ENCODE measurements at places on chromosomes 4 and X.

DNA sequence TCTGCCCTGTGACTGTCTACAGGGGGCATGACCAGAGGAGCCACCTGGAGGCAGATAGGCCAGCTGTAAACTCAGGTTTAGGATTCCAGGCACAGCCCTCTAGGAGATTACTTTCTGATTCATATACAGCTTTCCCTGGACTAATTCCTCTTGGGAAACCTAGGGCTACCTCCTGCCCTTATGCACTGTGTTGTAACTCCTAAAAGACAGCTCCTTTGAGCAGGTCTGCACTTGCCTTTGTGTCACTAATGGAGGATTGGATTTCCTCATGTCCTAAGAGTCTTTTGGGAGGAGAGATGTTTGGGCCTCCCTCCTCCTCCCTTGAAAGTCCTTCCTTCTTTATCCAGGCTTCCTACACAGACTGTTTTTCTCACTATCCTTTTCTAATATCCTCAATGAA lies 202.0 kb downstream of the PCDH19 start:
- no peak for DNase-seq

GRCh38 chr4:7333024-7333780 lies 101.5 kb downstream of the PSAPL1 start:
- no peak for DNase-seq

DNA sequence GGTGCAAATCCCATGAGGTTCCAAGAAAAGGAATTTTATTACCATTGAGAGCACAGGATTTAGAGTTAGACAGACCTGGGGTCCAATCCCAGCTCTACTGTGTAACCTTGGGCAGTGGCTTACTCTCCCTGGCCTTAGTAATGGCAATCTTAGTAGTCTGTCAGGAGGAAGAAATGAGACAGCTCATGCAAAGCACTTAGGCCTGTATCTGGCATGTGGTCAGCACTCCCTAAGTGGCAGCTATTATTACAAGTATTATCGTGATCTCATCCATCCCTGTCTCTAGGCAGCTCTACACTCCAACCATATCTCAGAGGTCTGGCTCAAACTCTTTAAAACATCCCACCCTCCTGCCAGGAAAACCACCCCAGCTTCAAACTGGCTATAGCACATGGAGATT lies 129.6 kb upstream of the NALF2 start:
- no peak for DNase-seq

GRCh38 chrX:32847921-32848320 lies 363.4 kb downstream of the DMD start:
- DNase-seq: no peak

DNA sequence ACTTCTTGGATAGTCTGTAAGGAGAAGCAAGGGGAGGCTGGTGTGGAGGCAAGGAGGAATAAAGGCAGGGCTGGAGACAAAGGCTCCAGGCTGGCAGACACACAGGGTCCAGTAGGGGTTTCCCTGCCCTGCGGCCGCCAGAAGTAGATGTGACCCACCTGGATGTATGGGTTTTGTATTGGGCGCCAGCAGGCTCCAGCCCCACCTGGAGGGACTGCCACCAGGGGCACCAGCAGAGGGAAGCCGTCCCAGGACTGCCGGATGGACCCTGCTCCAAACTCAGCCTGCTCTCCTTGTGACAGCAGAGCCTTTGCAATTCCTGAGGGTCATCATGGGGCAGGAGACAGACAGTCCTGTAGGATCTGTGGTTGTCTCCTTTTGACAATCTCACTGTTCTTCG lies 52.7 kb downstream of the MGST2 start:
- DNase-seq: no peak

DNA sequence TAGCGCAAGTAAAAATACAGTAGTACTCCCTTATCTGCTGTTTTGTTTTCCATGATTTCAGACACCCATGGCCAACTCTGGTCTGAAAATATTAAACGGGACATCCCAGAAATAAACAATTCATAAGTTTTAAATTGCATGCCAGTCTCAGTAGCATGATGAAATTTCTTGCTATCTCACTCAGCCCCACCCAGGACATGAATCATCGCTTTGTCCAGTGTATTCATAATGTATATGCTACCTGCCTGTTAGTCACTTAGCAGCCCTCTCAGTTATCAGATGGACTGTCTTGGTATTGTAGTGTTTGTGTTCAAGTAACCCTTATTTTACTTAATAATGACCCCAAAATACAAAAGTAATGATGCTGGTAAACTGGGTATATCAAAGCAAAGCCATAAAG lies 158.2 kb upstream of the DDIT4L start:
- no peak for DNase-seq

- no peak for DNase-seq
Measured at GRCh38 chr4:137200322-137200721, 332.0 kb downstream of the PCDH18 start.

GRCh38 chr4:59598330-59598618 lies 1601.9 kb upstream of the ADGRL3 start:
- no peak for DNase-seq

DNA sequence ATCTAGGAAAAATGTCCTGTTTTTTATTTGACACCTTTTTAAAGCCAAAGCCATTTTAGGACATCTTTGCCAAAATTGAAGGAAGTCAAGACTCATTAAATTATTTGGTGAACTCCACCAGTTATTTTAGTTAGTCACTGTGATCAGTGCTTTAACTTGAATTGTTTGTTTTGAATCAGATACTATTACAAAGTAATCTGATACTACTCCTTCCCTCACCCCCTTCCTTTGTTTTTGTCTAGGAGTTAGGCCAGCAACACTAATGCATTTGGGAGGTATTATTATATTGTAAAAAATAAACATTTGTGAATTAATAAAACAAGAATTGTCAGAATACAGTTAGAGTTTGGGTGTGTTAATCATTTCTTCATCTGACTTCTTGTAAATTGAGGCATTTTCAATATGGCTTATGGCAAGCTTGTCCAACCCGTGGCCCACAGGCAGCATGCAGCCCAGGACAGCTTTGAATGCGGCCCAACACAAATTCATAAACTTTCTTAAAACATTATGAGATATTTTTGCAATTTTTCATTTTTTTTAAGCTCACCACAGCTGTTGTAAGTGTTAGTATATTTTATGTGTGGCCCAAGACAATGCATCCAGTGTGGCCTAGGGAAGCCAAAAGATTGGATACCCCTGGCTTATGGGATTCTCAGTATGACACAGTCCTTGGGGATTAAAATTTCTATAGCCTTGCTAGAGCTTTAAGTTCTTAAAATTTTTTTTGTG lies 182.2 kb downstream of the BMPR1B start:
- no peak for DNase-seq

- DNase-seq: no peak
Measured at GRCh38 chr4:161252520-161253141, 911.2 kb downstream of the FSTL5 start.
